ENCODE measurements at places on chromosomes 11 and 22. TPM values are rescaled to one million over a fixed set of nuclear protein-coding genes. Genes with fewer than 3 reads are reported as not detected.
A peak's percentile ranks its signal among the peaks of the same experiment; 100 is the strongest.

DNA sequence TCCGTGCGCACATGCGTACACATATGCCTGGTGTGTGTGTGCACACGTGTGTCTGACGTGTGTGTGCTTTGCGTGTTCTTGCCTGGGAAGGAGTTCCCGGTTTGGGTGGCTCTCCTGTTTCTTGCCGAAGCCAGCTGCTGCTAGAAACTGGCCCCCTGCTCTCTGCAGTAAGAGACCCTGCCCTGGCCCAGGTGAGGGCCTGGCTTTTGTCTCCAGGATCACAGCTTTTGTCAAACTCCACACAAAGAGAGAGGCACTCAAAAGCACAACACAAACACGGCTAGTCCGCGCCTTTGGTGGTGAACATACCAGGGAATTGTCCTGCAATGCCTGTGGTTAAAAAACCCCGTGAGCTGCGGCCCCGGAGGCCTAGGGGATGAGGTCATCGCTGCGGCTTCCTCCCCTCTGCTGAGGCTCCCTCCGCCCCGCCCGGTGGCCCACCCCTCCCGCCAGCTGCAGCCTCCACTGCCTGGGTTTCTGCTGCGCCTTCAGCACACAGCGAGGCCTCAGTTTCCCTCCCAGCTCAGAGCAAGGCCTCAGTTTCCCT is 88.9 kb downstream of the KCNQ1 start:
- H3K27me3 ChIP-seq = no peaks in the 10 kb centered on the region
- peaks cover 22% of the 10 kb centered on the region for H3K4me1 ChIP-seq
- peak overlapping the region; percentile 76 for H3K27ac ChIP-seq
- no peaks in the 10 kb centered on the region for H3K36me3 ChIP-seq

DNA sequence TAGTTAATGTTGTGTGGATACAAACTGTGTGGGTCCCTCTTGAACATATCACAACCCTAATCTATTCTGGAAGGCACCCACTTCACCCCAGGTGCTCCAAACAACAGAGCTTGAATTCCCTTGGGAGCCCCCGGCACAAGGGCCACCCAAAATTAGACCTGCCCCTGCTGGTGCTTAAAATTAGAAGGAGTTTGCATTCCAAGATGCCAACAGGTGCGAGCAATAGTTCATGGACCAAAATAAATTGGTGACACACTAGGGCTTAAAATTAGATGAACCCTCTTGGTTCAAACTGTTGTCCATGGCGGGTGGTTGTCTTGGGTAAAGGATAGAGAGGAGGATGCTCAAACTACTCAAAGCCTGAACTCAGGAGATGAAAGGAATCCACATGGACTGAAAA is 291.5 kb downstream of the MN1 start:
- DNase-seq = no peak

GRCh38 chr11:104343578-104343977 is 179.6 kb upstream of the PDGFD start:
- no peaks in the 10 kb centered on the region for H3K27me3 ChIP-seq
- H3K4me1 ChIP-seq = no peaks in the 10 kb centered on the region
- H3K36me3 ChIP-seq = no peaks in the 10 kb centered on the region
- H3K27ac ChIP-seq = no peak overlapping the region
- no peak for DNase-seq
- H3K4me3 ChIP-seq = no peak overlapping the region

DNA sequence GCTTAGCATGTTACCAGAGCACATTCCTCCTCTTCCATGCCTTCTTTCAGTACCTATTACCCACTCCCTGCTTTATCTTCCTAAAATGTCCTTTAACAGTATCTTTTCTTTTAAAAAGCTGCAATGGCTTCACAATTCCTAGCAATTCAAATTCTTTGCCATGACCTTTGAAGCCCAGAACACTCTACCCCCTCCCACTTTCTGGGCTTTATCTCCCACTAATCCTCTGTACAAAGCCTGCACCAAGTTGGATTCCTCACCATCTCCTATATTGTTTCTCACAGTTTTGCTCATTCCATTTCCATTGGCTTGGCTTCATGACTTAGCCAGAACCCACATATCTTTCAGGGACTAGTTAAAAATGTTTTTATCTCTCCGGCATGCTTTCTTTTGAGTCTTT is 80.9 kb downstream of the FAM76B start:
- H3K27me3 ChIP-seq = no peaks in the 10 kb centered on the region
- DNase-seq = no peak
- H3K4me3 ChIP-seq = no peak overlapping the region
- no peaks in the 10 kb centered on the region for H3K36me3 ChIP-seq

DNA sequence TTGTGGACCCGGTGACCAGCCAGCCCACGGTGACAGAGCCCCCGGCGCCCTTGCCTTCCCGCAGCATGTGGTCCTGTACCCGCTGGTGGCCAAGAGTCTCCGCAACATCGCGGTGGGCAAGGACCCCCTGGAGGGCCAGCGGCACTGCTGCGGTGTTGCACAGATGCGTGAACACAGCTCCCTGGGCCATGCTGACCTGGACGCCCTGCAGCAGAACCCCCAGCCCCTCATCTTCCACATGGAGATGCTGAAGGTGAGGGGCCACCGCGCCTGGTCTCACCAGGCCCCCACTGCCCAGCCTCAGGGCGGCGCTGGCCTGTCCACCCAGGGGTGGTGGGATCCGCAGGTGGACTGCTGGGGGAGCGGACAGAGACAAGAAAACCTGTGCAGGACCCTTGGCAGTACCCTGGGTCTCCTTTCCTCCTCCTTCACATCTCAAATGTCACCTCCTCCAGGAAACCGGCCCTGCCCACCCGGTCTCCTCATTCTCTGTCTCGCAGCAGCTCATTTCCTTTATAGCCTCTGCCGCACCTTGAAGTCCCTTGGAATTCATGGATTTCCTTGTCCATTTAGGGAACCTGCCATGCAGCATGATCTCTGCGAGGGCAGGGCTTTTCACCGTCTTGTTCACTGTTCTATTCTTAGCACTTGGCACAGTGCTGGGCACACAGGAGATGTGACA is 6.5 kb downstream of the AIP start:
- H3K27me3 ChIP-seq = no peaks in the 10 kb centered on the region
- no peaks in the 10 kb centered on the region for H3K4me1 ChIP-seq
- no peak overlapping the region for H3K4me3 ChIP-seq
- peaks cover 65% of the 10 kb centered on the region for H3K36me3 ChIP-seq
- no peak for DNase-seq

DNA sequence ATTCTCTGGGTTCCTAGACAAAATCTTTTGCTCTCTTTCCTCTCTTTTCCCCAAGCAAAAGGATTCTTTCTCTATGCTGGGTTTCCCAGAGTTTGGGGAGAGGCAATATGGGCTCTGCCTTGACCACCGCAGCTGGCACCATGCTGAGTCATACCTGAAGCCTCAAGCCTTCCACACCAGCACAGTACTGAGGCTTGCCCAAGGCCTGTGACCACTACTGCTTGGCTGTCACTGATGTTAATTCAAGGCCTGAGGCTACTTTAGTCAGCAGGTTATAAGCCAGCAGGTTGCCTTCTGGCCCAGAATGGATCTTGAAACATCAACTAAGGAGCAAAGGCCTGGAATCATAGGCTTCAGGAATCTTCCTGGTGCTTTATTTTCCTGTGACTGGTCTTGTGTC is 185.3 kb downstream of the DYNC2H1 start:
- H3K27ac ChIP-seq = no peak overlapping the region
- DNase-seq = no peak
- H3K27me3 ChIP-seq = no peaks in the 10 kb centered on the region
- H3K4me1 ChIP-seq = no peaks in the 10 kb centered on the region

- H3K36me3 ChIP-seq = no peaks in the 10 kb centered on the region
- H3K4me3 ChIP-seq = no peak overlapping the region
- H3K27ac ChIP-seq = no peak overlapping the region
- no peak for DNase-seq
Observed at GRCh38 chr11:119650251-119650650, 78.7 kb downstream of the NECTIN1 start.

DNA sequence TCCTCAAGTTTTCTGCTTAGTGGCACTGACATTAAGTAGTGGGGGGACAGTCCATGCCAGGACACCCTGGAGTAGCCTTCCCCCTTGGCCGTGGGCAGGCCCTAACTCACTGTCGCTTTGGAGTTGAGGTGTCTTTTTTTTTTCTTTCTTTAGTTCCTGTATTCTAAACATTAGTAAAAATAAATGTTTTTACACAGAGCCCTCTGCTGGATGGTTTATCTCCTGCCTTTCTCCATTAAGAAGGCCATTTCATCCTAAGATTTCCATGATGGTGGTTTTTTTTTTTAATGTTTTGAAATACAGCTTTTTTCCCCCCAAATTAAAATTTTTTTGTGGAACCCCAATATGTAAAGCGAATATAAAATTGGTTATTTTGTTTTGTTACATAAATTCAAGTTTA is 1.8 kb upstream of the TIGD3 start:
- peaks cover 27% of the 10 kb centered on the region for H3K27me3 ChIP-seq
- H3K4me1 ChIP-seq = peaks cover 18% of the 10 kb centered on the region
- H3K36me3 ChIP-seq = peaks cover 50% of the 10 kb centered on the region
- peak; percentile 42 for DNase-seq
- no peak overlapping the region for H3K27ac ChIP-seq

GRCh38 chr11:16807306-16807705 is 68.9 kb downstream of the C11orf58 start:
- H3K4me3 ChIP-seq = no peak overlapping the region
- DNase-seq = no peak
- H3K4me1 ChIP-seq = no peaks in the 10 kb centered on the region
- H3K36me3 ChIP-seq = no peaks in the 10 kb centered on the region
- H3K27me3 ChIP-seq = peaks cover 31% of the 10 kb centered on the region

CSNK2A3 gene
- 0.53 TPM for total RNA-seq

All from SJSA1 (cell line).